Urothelium cell line (cell line): ENCODE measurements at places on chromosomes 3 and 15.

- DNase-seq: no peak
These were observed 288.9 kb upstream of the DPH6 start for GRCh38 chr15:35834866-35835265.

DNA sequence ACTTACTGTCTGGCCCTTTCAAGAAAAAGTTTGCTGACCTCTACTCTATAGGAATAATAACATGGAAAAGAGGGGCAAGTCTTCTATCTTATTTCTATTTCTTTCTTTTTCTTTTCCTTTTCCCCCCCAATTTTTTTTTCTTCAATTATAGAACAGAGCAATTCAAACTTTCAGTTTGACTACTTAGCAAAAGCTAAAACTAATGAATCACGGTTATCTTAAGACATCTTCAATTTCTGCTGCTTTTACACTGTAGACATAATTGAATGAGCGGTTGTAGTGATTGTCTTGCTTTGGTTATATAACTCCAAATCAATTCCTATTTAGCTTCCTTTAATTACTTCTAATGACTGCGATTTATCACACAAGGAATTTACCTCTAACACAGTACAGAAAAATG lies 74.3 kb upstream of the P2RY1 start:
- DNase-seq: no peak

DNA sequence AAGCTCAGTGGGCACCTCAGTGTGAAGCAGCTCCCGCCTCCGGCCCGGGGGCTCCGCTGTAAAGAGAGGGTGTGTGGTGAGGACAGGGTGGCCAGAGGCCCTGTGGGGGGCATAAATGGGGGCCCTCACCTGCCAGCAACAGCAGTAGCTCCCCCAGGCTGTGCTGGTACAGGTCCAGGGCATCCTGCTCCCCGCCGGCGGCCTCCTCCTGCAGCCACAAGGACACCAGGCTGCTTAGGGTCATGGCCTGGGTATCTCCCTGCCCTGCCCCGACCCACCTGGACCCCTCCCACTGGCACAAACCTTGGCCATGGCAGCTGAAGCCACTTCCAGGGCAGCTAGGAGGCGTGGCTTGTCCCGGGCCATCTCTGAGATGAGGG lies 4.8 kb downstream of the ULK3 start:
- DNase-seq: no peak

- no peak for DNase-seq
These were observed 41.8 kb upstream of the TUSC7 start for GRCh38 chr3:116667791-116668190.

GRCh38 chr15:97146929-97147870 lies 813.3 kb upstream of the ARRDC4 start:
- DNase-seq: no peak

- DNase-seq: no peak
These were observed 2.7 kb upstream of the PARP16 start for GRCh38 chr15:65289261-65289854.

- DNase-seq: no peak
These were observed 860.0 kb upstream of the NR2F2 start for GRCh38 chr15:95470529-95470928.

GRCh38 chr15:25689592-25689991 lies 173.5 kb downstream of the ATP10A start:
- no peak for DNase-seq

- no peak for DNase-seq
These were observed at the start of gene PRR23C for GRCh38 chr3:139044366-139045210. PRR23C (minus strand) TSS chr3:139044892; CDS start chr3:139044620, 272 bp downstream.

DNA sequence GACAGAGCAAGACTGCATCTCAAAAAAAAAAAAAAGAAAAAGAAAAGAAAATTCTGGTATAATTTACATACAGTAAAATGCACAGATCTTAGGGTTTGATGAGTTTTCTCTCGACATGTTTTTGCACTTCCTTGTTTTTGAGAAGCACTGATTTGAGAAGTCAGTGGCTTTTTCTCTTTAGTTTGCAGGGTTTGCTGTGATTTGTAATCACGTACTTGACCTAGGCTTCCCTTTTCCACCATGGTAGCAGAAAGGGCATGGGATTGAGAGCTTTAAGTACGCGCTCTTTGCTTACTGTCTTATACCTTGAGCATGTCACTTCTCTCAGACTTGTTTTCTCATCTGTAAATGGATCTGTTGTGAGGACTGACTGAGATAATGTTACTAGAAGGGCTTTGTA lies 4.1 kb downstream of the VHL start:
- no peak for DNase-seq

GRCh38 chr15:87608238-87609028 lies 648.1 kb downstream of the NTRK3 start:
- DNase-seq: no peak
